Heart left ventricle (tissue), 16 donors: ENCODE measurements at places on chromosomes 11 and 22. TPM values are rescaled to one million over a fixed set of nuclear protein-coding genes. Genes with fewer than 3 reads are reported as not detected.
A peak's percentile ranks its signal among the peaks of the same experiment; 100 is the strongest.

OR8H2 gene
- total RNA-seq: not detected

ATP6V1E1 gene
- total RNA-seq: 243 TPM

BLID gene
- total RNA-seq: not detected

FIBIN gene
- total RNA-seq: 5.6 TPM

LDHAL6A gene
- total RNA-seq: not detected

GRCh38 chr11:73520353-73521061, 77.4 kb downstream of the FAM168A start:
- no peak for DNase-seq

DNA sequence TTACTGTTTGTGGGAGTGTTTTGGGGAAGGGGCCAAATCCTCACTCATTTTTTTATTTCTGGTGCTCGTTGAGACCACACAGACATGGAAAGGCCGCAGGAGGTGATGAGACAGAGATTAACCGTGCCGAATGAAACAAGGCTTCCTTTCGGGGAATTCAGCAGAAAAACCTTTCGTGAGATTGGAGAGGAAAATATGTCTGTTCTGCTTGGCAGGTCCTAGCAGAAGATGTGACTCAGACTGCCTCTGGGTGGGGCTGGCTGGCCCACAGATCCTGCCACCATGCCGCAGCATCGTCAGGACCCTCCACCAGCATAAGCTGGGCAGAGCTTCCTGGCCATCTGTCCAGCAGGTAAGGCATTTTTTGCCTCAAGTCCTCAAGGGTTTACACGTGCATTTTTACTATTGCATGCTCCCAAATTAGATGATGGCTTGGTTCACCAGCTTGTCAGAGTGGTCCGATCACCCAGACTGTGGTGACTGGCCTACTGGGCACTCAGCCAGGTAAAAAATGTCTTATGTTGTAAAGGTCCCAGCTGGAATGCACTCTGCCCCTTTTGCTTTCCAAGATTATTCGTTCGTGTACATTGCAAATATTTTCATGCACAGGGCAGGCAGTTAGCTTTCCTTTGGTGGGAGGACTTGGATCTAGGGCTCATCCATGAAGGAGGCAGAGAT, 1.5 kb downstream of the DDB2 start:
- DNase-seq: peak; percentile 35

DNA sequence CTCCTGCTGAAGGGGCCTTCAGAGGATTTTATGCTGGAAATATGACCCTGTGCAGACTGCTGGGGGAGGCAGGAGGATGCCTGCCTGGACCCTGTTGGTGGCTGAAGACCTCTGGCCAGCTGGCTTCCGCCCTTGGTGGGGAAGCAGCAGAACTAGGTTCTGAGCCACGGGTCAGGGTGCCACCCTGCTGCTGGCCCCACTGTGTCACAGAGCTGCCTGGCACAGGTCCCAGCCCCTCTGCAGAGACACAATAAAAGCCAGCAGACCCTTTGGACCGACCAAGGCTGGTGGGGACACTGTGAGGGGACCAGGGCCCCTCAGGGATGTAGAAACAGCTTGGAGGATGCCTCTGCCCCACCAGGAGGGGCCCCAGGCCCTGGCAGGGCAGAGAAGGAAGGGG, 6.9 kb upstream of the SREBF2 start:
- no peak for DNase-seq

- no peak for DNase-seq
Measured at GRCh38 chr11:18111005-18111404, 5.1 kb upstream of the SAAL1 start.

- peak; percentile 28 for DNase-seq
Measured at GRCh38 chr11:67268081-67268961, 2.0 kb downstream of the GRK2 start.

GRCh38 chr11:35785287-35786167, 123.0 kb downstream of the TRIM44 start:
- DNase-seq: no peak

DNA sequence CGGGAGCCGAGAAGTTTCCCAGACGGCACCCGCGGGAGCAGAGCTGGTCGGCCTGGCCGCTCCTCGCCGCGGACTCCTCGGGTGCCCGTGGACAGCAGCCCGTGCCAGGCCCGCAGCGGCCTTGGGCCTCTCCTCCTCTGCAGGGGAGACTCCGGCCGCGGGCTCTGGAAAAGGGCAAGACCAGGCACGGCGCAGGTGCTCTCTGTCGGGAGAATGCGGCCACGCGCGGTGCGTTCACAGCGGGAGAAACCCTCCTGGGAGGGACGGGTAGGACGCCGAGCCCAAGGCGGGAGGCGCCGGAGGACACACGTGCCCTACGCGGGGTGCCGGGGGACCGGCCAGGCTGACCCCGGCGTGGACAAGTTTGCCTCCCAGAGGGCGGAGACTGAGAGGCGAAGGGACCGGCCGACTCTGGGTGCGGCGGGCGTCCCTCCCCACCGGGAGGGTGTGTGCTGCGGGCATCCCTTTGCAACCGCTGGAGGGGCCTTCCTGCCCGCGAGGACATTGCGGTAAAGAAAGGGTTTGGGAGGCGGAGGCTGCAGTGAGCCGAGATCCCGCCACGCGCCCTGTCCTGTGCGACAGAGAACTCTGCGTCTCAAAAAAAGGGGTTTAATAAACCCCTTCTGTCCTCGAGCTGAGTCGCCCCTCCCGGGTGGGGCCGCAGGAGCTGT, 2.3 kb downstream of the IFITM1 start:
- peak; percentile 57 for DNase-seq

GRCh38 chr11:70650075-70650909, 252.0 kb downstream of the CTTN start:
- DNase-seq: peak; percentile 67

- DNase-seq: peak; percentile 50
Measured at GRCh38 chr11:46290598-46291309, 13.3 kb downstream of the CREB3L1 start.

DNA sequence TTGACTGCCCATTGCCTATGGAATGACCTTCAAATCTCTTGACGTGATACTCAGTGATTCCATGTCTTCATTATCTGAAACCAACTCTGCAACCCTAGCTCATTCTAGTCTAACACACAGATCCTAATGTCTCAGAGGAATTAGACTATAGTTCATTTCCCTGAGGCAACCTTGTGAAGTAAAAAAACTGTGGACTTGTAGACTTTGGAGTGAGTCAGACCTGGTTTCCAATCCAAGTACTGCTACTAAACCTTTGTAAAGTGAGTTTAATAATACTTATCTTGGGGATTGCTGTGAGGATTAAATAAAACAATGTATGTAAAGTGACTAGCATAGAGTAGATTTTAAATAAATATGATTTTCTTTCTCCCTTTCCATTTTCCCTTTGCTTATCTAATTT, 226.1 kb downstream of the BLID start:
- no peak for DNase-seq

DNA sequence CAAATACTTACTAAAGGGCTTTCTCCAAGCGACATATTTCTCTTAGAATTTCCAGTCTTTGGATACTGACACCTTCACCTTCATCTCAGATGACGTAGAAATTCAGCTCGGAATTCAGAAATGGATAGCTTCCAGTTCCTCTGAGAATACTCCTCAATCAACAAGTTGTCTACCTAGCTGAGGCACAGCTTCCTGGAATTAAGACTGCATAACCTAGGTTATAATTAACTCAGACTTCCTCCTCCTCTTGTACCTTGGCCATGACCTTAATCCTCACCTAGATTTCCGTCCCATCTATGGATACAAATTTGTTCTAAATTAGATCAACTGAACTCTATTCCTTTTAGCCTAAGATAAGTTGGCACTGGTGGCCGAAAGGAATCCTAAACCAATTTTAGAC, 17.4 kb downstream of the ATP5MG start:
- DNase-seq: no peak

GRCh38 chr22:49972163-49973017, 11.8 kb downstream of the PIM3 start:
- DNase-seq: peak; percentile 34

DNA sequence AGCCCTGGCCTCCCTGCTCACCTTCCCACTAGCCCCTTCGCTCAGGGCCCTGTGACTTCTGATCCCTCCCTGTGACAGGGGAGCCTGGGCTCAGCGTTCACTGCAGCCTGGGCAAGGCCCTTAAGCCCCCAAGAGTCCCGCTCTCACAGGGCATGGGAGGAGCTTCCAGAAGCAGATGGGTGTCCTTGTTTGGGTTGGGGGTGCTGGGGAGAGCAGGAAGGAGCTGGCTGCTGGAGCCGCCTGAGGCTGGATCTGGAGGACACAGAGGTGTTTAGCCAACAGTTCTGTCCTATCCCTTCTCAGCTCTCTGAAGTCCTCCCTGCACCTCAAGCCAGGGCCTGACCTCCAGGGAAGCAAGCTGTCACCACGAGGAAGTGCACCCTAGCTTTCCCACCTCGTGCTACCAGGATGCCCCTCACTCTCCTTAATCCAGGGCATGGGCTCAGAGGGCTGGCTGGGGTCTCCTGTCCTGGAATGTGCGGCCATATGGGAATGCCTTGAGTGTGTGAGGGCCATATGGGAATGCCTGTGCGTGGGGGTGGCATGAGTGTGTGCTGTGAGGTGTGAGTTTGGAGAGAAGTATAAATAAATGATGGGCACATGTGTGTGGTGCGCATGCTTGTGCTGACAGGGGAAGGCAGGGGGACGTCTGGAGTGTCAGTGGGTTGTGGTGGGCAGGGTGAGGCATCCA, 25.0 kb upstream of the TUB start:
- no peak for DNase-seq

DNA sequence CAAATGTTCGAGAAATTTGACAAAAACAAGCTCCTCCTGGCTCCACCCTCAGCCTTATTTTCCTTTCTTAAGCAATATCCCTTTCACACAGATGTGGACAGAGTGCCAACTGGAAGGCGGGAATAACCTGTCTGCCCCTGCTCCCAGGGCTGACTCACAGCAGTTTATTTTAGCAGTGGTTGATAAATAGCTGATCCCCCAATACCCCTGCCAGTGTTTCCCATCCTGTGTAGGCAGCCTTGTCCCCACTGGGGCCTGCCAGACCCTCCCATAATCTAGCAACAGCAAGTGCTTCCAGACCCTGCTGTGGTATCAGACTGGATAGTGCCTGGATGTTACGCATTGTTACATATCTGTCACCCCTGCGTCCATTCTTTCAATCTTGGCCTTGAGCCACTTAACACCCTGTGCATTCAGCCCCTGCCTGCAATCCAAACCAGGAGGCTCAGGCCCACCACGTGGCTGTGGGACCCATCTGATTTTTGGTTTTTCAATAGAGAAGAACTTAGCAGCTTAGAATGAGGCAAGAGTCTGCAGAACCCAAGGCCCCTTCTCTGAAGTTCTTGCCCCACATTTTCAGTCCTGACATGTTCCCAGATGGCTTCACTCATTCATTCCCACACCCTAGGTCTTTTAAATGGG, 53.7 kb downstream of the PARVA start:
- DNase-seq: peak; percentile 81

- no peak for DNase-seq
Measured at GRCh38 chr11:92888696-92889095, 80.8 kb upstream of the MTNR1B start.

DNA sequence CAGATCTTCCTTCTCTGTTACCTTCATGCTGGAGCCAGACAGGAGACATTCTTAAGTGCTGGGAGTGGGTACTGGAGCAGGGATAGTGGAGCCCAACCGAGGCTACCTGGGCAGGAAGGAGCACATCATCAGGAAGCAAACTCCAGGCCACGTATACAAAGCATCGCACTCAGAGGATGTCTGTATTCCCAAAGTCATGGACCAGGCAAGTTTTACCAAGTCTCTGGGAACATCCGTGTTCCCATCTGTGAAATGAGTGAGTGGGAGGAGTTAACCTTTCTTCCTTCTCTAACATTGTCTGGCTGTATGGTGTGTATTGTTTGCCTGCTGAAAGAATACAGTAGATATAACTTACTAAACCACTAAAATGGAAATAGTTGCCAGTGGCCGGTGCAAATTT, 175.0 kb upstream of the TMEM45B start:
- no peak for DNase-seq

- no peak for DNase-seq
Measured at GRCh38 chr11:13294771-13295579, 17.4 kb downstream of the BMAL1 start.
